ENCODE measurements at places on chromosomes 6 and 20.

DNA sequence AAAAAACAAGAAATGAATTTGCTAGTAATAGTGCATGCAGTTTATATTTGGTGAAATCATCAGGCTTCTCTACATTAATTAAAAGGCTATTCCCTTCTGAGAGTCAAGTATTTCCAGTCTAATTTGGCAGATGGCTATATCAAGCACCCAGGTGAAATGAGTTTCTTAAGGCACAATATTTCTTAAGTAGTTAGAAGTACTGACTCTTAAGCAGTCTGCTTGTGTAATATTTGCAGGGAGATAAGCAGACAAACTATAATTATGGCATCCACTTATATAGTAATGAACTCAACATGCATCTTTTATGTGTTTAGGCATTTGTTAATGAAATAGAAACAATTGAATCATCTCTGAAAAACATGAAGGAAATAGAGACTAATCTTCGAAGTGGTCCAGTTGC, 189.2 kb downstream of the UTRN start:
- DNase-seq, result no peak

GRCh38 chr6:118649918-118650581, 1.3 kb downstream of the CEP85L start:
- DNase-seq, result no peak

GRCh38 chr6:13485923-13486562, 1.4 kb downstream of the GFOD1 start:
- no peak for DNase-seq

- no peak for DNase-seq
Measured at GRCh38 chr6:133740816-133741215, 148.1 kb upstream of the TCF21 start.

GRCh38 chr6:87074101-87074621, 20.7 kb downstream of the CGA start:
- no peak for DNase-seq

GRCh38 chr20:19549896-19550295, 208.2 kb upstream of the RIN2 start:
- no peak for DNase-seq

DNA sequence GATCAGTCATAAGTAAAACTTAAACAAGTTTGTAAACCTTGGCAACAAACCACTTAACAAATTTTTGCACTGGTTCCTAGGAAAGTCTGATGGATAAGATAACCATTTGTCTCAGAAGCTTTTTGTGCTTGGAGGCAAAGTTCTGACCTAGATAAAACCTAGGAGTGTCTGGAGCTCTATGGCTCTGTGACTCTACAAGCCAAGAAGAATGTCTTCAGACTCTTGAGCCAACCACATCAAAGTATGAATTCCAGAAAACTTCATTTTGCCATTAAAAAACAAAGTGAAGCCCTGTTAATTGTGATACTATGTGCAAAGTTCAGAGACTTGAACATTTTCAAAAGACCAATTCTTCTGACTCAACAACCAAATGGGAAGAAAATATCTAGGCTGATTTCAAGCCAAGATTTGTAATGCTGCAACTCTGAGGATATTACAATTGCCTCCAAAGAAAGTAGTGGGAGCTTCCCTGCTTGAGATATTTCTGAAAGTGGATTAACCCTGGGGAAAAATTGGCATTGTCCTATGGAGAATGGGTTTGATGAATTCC, 158.1 kb upstream of the FOXQ1 start:
- DNase-seq, result no peak

DNA sequence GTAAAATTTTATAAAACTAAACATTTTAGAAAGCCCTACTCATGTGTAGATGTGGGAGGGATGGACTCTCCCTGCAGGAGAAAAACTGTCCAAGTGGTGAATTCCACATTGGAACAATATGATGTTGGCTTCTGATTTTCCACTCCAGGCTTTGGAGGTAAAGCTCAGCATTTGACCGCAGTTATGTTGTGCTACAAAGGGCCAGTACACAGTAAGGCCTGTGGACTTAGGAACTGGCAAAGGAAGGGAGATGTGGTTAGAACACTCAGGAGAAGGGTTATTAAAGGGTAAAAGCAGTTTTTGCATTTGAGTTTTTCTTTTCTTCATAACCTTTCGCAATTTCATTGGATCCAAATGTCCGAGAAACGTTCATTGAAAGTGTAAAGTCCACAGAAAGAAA, 150.3 kb upstream of the SASH1 start:
- peak; percentile 89 for DNase-seq

DNA sequence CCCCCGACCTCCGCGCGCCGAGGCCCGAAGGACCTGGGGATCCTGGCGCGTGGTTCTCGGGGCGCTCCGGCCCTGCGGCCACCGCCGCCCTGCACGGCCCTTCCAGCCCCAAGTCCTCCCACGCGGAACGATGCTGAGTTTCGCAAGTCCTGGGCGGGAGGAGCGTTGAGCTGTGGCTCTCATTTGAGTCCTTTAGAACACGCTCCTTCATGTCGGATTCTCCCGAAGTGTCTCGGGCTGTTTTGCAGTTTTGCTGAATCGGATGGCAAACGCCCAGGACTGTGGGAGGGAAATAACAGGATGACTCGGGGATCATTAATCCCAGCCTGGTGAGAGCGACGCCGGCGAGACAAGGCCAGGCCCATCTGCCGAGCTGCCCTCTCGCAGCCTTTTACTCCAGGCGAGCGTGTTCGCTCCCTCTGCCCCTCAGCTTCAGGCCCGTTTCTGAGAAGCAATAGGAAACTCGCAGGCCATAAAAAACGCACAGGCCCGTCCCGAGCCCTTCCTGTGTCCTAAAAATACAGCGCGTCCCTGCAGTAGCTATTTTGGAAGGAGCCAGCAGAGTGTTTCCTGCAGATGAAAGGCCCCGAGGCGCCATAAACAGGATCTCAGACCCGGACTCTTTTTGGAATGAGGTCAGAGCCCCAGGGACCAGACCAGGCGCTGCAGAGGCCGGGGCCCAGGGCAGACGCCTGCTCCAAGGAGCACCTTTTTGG, 153.5 kb downstream of the DLL1 start:
- no peak for DNase-seq

DNA sequence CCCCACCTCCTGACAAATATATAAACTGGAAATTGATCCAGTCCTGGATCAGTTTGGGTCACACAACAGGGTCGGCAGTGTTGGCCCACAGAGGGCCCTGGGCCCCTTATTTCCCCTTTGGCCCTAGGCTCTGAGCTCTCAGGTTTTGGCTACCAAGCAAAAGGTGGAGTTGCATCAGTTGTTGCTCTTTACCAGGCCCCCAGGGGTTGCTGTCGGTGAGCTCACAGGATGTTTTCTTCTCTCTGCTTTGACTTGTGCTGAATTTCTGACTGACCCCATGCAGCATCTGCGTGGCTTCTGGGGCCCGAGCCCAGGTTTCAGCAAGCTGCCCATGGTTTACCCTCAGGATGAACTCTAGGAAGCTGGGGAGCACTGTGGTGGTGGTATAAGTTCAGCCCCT, 44.6 kb downstream of the PPARD start:
- no peak for DNase-seq

DNA sequence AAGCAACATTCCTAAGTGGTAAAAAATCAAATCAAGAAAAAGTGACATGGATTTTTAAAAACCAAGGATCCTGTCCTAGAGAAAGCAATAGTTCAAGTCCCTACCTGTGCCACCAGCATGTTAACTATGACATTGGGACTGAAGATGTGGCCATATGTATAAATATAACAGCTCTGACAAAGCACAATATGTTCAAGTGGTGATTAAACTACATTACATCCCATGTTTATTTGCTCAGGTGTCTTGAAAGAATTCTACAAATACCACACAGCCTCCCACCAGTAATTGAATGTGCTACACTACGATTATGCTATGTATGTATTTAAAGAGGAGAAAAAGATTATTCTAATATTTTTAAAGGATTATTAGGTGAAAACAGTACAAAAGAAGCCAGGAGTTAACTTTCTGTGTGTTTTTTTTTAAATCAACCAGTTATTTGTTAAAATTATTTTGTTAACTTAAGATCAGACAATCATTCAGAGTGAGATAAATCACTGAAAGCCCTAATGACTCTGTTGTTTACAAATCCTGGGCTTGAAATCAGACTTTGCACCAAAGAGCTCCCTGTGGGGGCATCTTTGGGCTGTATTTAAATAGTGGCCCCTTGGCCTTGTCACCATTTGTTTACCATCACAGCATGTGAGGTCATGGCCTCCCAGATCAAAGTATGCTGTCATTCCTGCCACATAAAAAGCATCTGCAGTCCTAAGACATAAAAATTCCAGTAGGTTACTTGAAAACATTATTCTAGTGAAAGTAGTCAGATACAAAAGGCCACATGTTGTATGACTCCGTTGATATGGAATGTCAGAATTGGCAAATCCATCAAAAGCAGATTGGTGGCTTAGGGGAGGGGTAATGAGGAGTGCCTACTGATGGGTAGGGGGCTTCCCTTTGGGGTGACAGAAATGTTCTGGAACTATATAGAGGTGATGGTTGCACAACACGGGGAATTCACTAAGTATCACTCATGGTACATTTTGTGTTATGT, 17.1 kb downstream of the TTLL2 start:
- no peak for DNase-seq

GRCh38 chr6:95780037-95780436, 202.7 kb downstream of the MANEA start:
- no peak for DNase-seq

- DNase-seq, result no peak
Measured at GRCh38 chr20:12061466-12061865, 143.8 kb downstream of the BTBD3 start.

- DNase-seq, result no peak
Measured at GRCh38 chr6:113380591-113380990, 476.6 kb upstream of the MARCKS start.

GRCh38 chr6:144878577-144878976, 593.4 kb downstream of the UTRN start:
- no peak for DNase-seq

DNA sequence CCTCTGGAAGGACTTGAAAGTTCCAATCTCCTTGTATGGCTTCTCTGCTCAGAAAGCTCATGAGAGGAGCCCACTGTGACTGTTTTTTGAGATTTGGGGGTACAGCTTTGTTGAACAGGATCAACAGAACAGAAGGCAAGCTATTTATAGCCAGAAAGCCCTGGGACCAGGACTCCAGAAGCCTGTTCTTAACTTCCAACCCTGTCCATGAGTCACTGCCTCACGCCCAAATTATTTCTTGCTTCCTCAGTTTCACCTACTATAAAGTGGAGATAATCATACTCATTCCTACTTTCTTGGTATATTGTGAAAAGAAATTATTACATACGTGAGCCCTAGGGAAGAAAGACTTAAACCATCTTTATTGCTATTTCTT, 100.9 kb upstream of the MARCKS start:
- no peak for DNase-seq

DNA sequence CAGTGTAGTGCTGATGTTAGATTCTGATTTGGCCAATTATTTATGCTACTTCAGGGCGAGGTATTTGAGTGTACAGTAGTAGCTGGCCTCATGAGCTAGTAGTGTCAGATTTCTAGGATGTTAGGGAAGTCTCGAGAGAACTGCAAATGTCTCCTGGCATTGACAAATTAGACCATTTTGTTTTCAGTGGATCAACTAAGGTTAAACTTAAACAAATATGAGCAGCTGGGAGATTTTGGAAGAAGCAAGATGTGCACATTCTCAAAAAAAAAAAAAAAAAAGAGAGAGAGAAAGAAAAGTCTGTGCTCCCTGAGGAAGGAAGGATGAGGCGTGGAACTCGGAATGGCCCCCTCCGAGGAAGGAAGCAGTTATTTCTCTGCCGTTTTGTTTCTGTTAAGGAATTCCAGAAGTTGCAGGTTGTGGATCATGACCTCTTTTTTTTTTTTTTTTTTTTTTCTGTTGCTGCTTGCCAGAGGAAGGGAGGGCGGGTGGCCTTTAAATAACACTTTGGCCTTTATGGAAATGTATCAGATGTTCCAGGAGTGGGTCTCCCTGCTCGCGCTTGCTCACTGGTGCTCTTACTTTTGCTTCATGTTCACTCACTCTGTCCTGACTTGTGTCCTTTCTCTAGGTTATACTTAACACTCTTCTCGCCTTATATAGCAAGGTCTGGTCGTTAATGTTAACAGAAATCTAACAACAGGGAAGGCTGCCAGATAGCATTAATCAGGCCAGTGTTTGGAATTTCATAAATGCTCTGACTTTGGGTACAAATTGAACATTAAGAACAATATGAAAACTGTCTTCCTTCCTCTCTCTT, 124.4 kb downstream of the TCP11 start:
- DNase-seq, result no peak
